A673 (cell line): ENCODE measurements at places on chromosomes 4 and X.

- DNase-seq = no peak
Observed at GRCh38 chrX:153490217-153490930, 4.4 kb upstream of the BGN start.

- no peak for DNase-seq
Observed at GRCh38 chr4:75821216-75821615, 81.0 kb downstream of the PPEF2 start.

DNA sequence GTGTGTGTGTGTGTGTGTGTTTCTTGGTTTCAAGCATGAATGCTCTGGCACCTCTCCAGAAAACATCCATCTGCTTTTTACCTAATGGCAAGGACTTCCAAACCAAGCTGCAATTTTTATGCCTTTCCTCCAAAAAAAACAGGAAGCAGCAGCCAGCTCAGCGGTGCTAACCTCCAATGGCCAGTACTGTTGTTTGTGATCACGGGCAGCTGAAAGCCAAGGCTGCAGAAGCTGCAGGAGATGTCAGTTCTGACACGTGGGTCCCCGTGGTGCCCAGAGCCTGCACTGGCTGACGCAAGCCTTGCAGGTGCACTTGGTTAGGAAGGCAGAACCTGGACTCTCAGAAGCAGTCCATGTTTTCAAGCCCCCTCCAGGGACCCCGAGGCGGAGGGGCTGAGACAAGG is 313.6 kb upstream of the DDX53 start:
- DNase-seq = peak; percentile 33

DNA sequence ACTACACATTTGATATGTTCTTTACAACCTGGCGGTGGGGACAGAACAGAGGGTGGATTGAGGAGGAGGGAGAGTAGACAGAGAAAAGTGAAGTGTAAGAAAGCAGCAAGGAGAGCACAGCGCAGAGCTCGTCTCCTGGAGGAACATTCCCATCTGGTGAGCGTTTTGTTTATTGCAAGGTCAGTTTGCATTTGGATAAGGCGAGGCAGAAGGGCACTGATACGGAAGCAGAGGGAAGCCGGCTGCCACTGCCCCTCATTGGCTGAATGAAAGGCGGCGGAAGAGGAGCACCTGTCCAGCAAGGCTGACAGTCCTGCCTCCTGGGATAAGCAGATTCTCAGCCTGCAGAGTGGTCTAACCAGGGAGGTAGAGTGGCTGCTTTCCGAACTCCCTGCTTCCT is 83.2 kb downstream of the GPR143 start:
- DNase-seq = no peak

DNA sequence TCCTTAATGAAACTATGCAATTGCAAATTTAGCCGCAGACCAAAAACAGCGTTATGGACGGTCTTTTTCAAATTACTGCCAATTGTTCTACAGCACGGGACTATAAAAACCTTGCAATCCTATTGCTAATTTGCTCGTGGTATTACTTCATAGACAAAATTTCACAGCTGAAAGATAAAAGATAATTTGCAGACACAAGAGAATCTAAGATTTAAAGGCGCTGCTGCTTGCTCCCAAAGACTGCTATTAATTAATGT is 1.4 kb upstream of the CAMK2D start:
- DNase-seq = no peak
